Germinal center (tissue), 1 donor: ENCODE measurements at places on chromosomes 13 and 19.

- DNase-seq = no peak
These were observed 599.7 kb upstream of the SLITRK1 start for GRCh38 chr13:84481958-84482357.

- no peak for DNase-seq
These were observed 133.5 kb upstream of the KL start for GRCh38 chr13:32882691-32883090.

- DNase-seq = peak; percentile 81
These were observed 18.0 kb upstream of the PNMA8B start for GRCh38 chr19:46513461-46514236.

- DNase-seq = no peak
These were observed 176.4 kb downstream of the KCTD12 start for GRCh38 chr13:76709851-76710250.

GRCh38 chr19:35641515-35642151 is at the start of gene ETV2:
ETV2 (plus strand) TSS chr19:35641745; CDS start chr19:35642461, 716 bp downstream.
- DNase-seq = peak; percentile 59

DNA sequence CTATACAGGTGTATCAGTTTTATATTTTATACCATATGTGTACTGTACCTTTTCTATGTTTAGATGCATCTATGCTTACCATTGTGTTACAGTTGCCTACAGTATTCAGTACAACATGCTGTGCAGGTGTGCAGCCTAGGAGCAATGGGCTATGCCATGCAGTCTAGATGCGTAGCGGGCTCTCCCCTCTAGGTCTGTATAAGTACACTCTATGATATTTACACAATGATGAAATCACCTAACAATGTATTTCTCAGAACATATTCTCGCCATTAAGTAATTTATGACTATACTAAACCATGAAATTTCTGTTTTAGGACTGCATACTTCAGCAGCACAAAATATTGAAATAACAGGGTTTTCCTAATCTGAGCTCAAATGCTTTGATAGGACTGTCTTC is 179.6 kb downstream of the RFC3 start:
- DNase-seq = no peak

DNA sequence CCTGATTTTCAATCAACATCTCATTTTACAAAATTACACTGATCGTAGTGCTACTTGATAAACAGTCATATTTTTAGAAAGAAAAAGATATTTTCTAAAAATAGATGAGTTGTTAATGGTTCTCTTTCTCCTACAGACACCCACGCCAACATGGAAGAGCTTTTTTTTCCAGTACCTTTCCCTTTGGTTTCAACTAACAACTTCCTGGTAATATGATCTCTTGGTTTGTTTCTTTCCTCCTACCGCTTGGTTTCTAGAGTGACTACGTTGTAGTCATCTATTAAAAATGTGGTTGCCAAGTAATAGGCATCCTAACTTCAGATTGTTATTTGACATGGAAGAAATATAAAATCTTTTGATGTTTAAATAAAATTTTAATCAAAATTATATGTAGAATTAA is 189.0 kb downstream of the LACC1 start:
- DNase-seq = no peak
